Stimulated activated CD8-positive, alpha-beta memory T cell treated with anti-CD3 and anti-CD28 coated beads, Interleukin-4, amount 100 ng/mL, for 48 hours (primary cell): ENCODE measurements at places on chromosomes 4 and X.

- no peak for DNase-seq
Observed at GRCh38 chrX:113212052-113212451, 371.4 kb upstream of the AMOT start.

DNA sequence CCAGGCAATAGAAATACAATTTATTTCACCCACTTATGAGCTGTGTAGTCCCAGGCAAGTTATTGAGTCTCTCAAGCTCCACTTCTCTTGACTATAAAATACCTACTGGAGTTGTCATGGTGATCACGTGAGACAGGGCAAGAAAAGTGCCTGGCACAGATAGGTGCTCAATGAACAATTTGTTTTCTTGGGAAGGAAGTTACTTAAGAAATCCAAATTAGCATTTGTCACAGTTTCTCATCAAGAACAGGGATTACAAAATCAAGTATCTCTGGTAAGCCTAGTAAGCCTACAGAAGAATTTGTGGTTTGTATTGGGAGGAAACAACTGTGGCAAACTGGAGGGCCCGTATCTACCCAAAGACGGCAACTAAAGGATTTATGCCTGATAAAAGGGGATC, 37.5 kb upstream of the RASGEF1B start:
- DNase-seq: no peak

DNA sequence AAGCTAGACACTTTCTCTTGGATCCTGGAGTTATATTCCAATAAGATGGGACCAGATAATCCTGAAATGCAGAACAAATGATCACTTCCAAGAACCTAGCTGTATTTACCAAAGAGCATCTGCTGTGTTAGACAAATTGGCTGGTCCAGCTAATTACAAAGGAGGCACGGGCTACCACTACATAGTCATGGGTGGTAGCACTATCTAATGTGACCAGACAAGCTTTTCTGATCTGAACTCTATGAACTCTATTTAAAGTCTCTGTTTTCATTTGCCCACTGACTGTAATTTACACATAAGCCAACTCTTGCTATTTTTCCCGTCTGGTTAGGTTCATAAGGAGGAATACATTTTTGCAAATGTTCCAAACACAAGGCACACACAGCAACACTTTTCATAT, 34.6 kb downstream of the LNX1 start:
- no peak for DNase-seq

GRCh38 chr4:16785793-16786527, 112.5 kb downstream of the LDB2 start:
- DNase-seq: no peak
